Cortex of kidney (tissue), 1 donor: ENCODE measurements at places on chromosomes 12 and 14.

- no peak for DNase-seq
Observed at GRCh38 chr14:58560208-58560607, 77.6 kb upstream of the DACT1 start.

DNA sequence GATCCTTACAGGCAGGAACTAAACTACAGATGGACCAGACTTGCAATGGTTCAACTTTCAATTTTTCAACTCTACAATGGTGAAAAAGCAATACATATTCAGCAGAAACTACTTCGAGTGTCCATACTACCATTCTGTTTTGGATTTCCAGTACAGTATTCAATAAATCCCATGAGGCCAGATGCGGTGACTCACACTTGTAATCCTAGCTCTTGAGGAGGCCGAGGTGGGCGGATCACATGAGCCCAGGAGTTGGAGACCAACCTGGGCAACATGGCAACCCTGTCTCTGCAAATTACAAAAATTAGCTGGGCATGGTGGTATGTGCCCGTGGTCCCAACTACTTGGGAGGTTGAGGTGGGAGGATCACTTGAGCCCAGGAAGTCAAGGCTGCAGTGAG, 336.1 kb downstream of the MED13L start:
- no peak for DNase-seq

DNA sequence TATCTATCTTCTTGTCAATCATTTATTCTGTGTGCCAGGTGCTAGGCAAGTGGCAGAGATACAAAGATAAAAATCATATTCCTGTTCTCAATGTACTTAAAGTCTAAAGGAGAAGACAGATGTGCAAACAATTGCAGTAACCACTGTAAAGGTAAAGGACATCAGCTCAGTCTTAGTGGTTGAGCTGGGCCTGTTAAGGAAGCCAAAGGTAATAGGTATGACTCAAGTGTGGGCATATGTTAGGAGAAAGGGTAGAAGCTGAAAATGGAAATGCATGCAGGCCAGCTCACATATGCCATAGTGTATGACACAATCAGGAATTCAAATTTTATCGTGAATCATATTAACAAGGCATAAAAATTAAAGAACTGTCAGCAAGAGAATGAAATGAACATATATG, 49.8 kb downstream of the FAR2 start:
- DNase-seq = no peak

DNA sequence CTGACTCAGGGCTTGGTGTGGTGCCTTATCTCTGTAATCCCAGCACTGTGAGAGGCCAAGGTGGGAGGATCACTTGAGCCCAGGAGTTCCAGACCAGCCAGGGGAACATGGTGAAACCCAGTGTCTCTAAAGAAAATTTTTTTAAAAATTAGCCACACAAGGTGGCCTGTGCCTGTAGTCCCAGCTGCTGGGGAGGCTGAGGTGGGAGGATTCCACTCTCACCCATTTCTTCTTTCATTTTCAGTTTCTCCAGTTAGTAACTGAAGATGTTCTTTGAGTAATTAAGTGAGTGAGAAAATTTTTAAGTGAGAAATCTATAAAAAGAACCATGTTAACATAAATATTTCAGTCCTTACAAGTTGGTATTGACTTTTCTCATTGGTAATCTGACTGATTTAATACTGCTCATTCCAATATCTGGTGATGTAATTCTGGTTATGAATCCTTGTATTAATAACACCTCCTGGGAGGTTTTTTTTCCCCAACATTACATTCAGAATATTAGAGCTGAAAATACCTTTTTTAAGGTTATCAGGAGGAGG, 6.1 kb downstream of the METTL3 start:
- DNase-seq = no peak

DNA sequence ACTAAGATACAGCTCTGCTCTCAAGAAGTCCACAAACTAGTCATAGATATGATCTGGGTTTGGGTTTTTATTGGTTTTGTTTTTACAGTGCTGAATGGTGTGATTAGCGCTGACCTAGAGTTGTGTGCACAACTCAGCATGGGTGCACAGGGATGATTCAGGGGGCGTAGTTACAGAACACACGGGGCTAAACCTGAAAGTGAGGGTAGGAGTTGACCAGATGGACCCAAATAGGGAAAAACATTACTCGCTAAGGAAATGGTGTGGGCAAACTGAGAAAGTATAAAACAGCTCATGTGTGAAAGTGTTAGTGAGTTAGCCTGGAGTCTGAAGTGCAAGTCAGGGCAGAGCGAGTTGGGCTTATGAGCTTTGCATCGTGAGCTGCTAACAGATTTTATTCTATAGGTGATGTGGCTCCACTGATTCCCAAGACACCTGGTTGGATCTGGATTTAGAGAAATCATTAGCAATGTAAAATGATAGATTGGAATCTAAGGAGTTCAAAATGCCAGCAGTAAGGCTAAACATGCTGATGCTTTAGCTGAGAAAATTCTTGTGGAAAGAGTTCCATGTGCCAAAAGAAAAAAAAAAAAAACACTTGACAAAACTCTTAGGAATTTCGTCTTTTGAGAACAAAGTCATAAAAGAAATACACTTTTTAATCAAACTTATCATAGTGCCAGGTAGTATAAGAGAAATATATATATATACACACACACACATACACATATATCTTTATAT, 134.9 kb downstream of the SLC5A8 start:
- no peak for DNase-seq

DNA sequence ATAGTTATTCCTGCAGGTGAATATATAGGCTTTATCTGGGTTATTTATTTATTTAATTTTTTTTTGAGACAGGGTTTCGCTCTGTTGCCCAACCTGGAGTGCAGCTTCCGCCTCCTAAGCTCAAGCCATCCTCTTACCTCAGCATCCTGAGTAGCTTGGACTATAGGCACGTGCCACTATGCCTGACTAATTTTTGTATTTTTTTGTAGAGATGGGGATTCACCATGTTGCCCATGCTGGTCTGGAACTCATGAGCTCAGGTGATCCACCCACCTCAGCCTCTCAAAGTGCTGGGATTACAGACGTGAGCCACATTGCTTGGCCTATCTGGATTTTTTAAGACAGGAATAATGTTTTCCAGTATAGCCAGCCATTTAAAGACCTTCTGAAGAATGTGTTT, 2.0 kb downstream of the RAN start:
- DNase-seq = no peak

GRCh38 chr12:90020436-90020835, 311.8 kb upstream of the ATP2B1 start:
- no peak for DNase-seq

GRCh38 chr12:113505941-113506340, 34.3 kb upstream of the LHX5 start:
- no peak for DNase-seq

GRCh38 chr14:60650373-60650961, 1.2 kb upstream of the SIX1 start:
- DNase-seq = no peak
